Calu3 (cell line): ENCODE measurements at places on chromosomes 1 and 21. TPM values are rescaled to one million over a fixed set of nuclear protein-coding genes. Genes with fewer than 3 reads are reported as not detected.

DNA sequence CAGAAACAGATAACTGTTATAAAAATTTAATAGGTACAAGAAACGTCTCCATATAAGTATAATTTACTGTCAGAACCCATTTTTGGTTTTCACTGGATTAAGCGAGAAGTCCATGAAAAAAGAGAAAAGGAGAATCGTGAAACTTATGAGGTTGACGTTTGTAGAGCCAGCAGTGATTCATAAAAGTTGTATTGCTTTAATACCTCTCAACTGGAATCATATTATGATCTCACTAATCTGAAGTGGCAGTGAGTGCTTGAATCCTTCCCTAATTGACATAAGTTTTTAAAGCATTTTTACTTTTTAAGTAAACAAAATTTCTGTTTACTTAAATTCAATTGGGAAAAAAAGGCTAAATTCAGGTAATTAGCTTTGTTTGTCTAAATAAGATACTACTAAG lies 315.3 kb downstream of the TPR start:
- no peak for DNase-seq

DNA sequence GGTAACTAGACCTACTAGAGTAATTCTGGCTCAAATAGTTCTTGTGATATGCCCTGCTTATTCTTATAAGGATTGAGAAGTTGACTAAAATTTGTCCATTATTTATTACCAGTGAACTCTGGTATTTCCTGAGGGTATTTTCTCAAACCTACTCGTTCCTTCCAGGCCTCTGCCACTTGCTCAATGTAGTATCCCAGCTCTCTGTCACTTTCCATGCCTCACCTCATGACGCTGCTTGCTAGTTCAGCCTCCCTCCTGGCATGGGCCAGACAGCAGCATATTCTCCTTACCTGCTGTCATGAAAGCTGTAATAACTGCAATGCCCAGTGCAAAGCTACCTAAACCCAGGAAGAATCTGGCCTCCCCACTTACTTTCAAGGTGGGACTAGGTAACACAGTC lies 602.9 kb upstream of the ADAMTS5 start:
- DNase-seq: no peak

DNA sequence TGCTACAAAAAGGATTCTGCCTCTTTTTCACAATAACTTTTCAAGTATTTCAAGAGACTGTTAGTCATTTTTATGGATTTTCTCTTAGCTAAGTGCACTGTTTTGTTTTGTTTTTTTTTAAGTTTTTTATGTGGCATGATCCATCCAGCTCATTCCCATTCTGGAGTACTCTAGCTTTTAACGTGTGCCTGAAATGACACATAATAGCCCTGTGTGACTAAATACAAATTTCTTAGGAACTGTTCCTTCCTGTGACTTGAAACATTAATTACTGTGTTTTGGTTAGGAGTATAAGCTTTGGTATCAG lies 143.9 kb downstream of the HS2ST1 start:
- DNase-seq: no peak

- no peak for DNase-seq
Observed at GRCh38 chr1:58159434-58159830, 387.1 kb downstream of the OMA1 start.

DNA sequence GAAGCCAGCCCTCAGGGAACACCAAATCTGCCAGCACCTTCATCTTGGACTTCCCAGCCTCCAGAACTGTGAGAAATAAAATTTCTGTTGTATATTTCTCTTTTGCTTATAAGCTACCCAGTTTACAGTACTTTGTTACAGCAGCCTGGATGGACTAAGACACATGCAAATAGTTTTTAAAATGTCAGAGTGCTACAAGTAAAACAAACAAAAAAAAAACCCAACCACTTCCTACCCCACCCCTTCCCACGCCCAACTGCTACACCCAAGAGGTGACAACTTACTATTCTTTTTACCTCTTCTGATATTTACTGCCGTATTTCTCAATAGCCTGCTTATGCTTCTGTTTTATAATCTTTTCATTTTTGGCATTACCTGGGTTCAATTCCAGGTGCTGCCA lies 8.6 kb upstream of the SPSB1 start:
- DNase-seq: no peak

GRCh38 chr1:20149601-20150325 lies 10.6 kb downstream of the PLA2G2F start:
- DNase-seq: no peak

GRCh38 chr1:117735045-117735992 lies 129.5 kb downstream of the TENT5C start:
- peak; percentile 27 for DNase-seq

- DNase-seq: no peak
Observed at GRCh38 chr1:23444596-23445390, 20.2 kb upstream of the TCEA3 start.

GRCh38 chr1:83900524-83900923 lies 98.4 kb downstream of the TTLL7 start:
- no peak for DNase-seq

GRCh38 chr1:66288048-66288447 lies 245.9 kb upstream of the SGIP1 start:
- no peak for DNase-seq

DNA sequence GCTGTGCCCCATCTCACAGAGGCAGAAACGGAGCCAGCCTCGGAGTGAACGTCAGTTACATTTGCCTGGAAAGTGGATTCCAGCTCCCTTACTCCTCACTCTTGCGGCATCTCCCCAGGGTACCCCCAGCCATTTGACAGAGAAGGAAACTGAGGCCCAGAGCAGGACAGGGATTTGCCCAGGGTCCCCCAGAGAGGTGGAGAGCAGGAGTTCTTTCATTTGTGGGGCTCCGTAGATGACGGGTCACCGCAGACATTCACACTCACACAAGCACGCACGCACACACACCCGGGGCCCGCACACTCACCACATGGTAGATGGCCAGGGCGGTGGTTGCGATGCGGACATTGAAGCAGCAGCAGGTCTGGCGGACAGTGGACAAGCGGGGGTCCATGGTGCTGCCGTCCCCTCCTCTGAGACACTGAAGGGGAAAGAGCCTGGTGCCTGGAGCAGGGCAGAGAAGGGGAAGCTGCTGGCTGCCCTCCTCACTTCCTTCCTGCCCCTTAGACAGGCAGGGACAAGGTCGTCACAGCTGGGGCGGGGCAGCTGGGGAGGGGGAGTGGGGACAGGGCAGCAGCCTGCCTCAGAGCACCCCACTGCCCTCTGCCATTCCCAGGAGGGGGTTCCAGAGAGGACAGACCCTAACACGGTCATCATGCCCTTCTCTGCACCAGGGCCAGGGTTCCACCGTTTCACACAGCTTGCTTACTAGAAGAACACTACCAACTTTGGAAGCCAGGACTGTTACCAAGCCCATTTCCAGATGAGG lies at the start of gene LAPTM5:
TSS of gene LAPTM5 (minus strand) at position 423 of the 769 bp plus-strand sequence. CDS start at position 394, 29 bp downstream.
- no peak for DNase-seq

- no peak for DNase-seq
Observed at GRCh38 chr21:32532636-32533035, 52.7 kb downstream of the TCP10L start.

DNA sequence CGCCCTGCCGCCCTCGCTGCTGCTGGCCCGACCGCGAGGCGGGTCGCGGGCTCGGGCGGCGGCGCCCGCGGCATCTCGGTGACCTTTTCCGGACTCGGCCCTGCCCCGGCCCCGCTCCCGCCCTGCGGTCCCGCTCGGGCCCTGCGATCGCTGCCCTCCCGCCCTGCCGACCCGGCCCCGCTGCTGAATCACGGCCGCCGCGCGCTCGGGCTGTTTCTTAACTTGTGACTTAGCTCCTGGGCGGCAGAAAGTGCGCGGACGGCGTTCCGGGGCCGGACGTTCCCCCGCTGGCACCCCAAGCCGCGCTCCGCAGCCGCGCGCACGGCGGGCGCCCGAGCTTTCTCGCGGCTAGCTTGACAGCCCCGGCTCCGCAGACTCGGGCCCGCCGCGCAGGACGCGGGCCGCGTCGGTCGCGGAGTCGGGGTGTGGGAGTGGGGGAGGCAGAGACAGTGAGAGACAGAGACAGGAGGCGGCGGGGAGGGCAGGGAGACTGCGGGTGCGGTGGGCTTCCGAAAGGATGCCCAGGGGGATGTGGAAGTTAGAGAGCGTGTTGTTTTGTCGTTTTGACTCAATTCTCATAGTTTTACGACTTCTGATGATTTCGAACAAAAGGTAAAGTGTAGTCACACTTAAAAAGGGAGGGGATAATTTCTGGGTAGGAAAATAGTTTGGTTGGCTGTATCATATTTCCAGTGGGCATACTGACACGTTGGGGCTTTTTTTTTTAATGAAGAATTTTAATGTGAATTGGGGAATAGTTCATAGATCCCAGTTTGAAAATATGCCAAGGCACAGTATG lies 49.8 kb downstream of the PRDM2 start:
- peak; percentile 46 for DNase-seq

GRCh38 chr1:92851729-92852128 lies 19.9 kb downstream of the RPL5 start:
- DNase-seq: no peak

GRCh38 chr1:110214454-110215404 lies 4.6 kb downstream of the KCNC4 start:
- no peak for DNase-seq

- DNase-seq: no peak
Observed at GRCh38 chr1:162212713-162213112, 143.2 kb downstream of the NOS1AP start.

DNA sequence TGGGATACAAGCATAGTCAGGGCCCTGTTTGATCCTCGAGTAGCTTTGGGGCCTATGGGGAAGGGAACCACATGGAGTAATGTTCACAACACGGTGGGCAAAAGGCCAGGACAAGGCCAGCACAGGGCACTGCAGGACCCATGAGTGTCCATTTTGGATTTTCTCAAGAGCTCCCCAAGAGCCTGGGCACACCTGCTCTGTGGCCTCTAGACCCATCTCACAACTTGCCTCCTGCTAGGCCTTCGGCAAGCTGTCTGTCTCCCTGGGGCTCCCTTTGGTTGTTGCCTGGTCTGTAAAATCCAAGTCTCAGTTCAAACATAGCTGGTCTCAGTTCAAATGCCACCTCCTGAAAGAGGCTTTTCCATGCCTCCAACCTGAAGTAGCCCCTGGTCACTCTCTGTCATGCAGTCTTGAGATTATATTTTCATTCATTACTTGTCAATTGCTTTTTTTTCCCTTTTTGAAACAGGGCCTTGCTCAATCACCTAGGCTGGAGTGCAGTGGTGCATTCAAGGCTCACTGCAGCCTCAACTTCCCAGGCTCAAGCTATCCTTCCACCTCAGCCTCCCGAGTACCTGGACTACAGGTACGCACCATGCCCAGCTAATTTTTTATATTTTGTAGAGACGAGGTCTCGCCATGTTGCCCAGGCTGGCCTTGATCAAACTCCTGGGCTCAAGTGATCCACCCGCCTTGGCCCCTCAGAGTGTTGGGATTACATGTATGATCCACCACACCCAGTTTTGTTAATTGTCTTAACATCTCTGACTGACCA lies 107.4 kb downstream of the MATN1 start:
- no peak for DNase-seq

DNA sequence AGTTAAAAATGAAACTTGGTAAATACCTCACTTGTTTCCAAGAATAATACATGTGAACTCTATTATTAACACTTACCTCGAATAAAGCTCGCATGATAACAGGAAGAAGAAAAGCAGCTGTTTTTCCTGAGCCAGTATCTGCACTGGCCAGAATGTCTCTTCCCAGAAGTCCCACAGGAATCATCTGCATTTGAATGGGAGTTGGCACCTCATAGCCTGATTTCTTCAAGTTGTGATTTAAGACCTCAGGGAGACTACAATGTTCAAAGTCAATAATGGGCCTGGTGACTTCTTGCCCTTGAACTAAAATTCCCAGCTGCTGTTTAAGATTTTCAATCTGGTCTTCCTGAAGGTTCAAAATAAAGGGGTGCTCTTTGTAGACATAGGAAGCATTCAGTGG lies 3.8 kb downstream of the DDX59 start:
- no peak for DNase-seq

DNA sequence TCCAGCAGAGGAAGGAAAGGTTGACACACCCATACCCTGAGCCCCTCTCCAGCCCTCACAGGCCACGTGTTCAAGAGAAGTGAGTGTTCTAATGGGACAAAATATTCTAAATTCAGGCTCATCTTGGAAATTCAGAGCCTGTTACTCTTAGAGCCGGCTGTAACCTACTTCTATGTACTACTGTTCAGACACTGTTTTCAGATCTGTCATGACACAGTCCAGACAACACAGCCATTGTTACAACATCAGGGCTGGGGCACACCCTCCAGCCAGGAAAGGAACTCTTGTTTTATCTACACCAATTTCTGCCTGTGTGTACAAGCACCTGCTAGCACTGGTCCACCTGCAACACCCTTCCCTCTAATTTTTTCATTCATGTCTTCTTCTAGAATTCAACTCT lies 145.4 kb upstream of the C8B start:
- DNase-seq: no peak

DNA sequence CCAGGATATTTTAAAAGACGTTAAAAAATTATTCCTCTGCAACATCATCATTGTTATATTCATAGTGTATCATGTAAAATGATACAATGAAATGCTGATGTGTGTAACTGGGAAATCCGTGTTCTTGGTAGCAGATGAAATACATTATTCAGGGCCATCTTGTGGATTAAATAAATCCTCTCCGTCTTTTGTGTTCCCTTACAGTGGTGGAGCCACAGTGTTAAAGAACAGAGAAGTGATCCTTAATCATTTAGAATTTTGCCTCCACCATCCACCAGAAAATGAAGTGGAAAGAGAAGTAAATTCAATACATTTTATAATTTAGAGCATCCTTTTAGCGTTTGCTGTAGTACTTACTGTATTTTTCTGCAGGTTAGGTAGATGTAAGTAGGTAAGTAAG lies 1.3 kb downstream of the DYRK3 start:
- DNase-seq: no peak

AIRE gene
- not detected in 2 replicates for total RNA-seq

CASZ1 gene
- 12.6 and 16.5 TPM in 2 replicates for total RNA-seq

FBLIM1 gene
- total RNA-seq: 25.6 and 26.8 TPM in 2 replicates

LTN1 gene
- 15.4 and 16.7 TPM in 2 replicates for total RNA-seq

KIF14 gene
- total RNA-seq: 17.2 and 20.7 TPM in 2 replicates

C1orf53 gene
- 11.2 and 14.2 TPM in 2 replicates for total RNA-seq

TP73 gene
- total RNA-seq: 0.34 and 0.54 TPM in 2 replicates

CLCA1 gene
- not detected in 2 replicates for total RNA-seq

MEF2D gene
- 48.4 and 54.1 TPM in 2 replicates for total RNA-seq
